Activated T-cell treated with anti-CD3 and anti-CD28 coated beads for 4 hours (primary cell): ENCODE measurements at places on chromosomes 1 and 21.

DNA sequence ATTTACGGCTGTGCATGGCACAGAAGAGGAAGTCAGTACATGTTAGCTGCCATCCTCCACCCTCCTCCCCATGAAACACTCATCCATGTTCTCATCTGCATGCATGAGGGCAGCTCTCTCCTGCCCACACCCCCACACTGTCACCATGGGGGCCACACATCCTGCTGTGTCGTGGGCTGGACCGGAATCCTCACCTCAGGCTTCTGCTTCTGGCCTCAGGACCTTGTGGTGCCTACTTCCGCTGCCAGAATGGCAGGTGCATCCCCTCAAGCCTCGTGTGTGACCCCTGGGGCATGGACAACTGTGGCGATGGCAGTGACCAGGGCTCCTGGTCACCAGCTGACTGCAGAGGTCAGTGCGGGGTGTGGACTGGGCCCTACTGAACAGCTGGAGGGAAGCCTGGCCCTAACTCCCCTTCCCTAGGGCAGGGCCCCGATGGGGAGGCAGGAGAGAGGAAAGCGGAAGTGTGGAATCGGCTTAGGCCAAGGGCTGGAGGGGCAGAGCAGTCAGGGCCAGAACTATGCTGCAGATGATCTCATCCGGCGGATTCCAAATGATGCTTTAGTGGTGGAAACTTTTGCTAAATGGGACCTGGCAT, 3.8 kb downstream of the LDLRAD2 start:
- no peak for DNase-seq

GRCh38 chr1:41898191-41898713, 20.5 kb downstream of the HIVEP3 start:
- peak; percentile 60 for DNase-seq

DNA sequence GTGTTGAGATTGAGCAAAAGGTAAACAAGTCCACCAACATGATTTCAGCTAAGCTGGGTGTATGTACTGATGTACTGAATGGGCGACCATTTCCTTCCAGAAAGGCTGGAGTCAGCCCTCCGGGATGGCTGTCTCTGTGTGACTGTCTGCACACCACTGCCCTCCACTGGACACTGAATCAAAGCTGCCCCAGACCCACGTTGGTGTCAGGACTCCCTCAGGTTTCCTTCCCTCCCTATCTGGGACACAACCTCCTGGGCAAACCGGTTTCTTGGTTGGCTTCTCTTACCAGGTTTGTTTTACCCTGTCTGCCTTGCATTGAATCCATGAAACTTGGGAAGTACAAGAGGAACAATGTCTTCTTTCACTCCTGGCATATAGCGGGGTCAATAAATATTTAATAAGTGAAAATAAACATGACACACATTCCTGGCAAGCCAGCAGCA, 5.3 kb upstream of the SRP9 start:
- no peak for DNase-seq

DNA sequence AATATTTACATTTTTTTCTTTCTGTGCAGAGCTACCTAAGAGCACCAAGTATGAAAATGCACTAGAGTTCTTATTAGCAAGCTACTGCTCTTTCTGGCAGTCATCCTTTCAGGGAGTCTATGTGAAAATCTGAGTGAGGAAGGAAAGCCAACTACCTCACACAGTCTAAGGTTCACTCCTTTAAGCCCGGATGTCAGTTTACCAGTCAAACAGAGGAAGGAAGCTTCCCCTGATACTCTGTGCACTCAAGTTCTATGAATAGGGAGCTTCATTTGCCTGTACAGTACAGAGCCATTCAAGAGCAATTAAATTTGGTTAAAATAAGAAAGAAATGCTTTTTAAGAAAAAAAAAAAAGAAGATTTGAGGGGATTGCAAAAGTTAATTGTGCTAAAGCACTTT, 6.9 kb downstream of the COL11A1 start:
- DNase-seq = no peak

DNA sequence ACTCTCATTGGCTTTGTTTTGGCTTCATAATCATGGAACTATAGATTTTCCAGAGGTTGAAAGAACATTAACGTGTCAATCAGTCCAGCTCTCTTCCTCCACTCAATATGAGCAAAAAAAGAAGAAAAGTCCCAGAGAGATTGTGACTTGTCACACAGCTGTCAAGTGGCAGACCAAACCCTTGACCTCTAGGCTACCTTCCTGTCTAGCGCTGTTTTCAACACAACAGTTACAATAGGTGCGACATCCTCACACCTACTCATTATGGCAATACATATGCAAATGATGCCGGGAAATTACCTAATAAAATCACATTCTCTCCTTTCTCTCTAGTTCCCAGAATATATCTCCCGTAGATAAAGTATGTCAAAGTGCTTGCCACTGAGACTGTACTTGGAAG, 1.1 kb downstream of the WARS2 start:
- peak; percentile 15 for DNase-seq

- no peak for DNase-seq
These were observed 63.5 kb upstream of the UBE2U start for GRCh38 chr1:64139877-64140276.

DNA sequence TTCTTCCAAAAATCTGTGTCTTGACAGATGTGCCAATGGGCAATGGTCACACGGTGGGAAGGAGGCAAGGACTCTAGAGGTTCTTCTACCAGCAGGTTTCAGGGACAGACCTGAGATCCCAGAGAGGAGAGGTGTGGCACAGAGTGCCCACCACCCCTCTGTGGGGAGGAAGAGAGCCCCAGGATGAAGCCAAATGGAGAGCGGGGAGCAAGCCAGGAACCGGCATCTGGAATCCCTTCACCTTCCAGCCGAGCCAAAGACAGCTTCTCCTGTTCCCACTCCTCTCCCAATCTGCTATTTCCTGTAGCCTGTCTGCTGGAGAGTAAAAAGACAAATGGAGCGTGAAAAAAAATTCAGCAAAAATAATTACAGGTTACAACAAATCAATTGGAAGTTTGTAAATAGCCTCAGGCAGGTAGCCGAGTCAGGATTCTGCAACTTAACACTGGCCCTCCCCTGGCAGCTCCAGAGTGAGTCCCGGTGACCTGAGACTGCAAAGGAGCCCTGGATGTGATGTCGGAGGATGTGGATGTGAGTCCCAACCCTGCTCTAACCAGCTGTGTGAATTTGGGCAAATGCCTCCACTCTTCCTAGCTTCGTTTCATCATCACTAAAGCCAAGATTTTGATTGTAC, 45.4 kb upstream of the LRRN2 start:
- DNase-seq = no peak

DNA sequence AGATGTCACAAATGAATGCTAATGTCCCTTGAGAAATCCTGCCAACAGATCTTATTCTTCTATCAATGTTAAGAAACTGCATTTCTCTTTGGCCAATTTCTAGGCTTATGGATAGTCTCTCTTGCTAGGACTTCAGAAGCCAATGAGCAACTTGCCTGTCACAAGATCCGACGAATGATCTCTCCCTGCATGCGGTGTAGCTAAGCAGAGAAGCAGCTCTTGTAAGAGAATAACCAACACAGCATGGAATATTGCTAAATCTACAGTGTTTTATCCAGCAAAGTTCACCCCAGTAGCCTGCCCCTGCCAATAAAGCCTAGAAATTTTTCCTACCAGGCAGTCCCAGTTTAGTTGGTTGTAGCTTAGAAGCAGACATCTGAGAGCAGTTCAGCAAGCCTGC, 2.1 kb upstream of the SLC44A5 start:
- DNase-seq = no peak

- DNase-seq = no peak
These were observed 105.8 kb downstream of the TNFSF18 start for GRCh38 chr1:172944931-172945330.

DNA sequence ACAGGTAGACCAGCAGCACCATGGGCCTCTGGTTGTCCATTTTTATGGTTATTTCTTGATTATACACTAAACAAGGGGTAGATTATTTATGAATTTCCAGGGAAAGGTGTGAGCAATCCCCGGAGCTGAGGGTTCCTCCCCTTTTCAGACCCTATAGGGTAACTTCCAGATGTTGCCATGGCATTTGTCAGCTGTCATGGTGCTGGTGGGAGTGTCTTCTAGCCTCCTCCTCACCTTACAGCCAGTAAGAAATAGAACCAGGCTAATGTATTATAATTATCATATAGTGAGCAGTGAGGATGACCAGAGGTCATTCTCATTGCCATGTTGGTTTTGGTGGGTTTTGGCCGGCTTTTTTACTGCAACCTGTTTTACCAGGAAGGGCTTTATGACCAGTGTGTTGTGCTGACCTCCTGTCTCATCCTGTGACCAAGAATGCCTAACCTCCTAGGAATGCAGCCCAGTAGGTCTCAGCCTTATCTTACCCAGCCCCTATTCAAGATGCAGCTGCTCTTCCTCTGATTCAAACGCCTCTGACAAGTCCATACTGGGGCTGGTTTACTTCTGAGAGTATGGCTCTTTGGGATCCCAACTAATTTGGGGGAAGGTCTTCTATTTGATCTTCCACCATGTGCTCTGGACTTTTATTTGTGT, 13.5 kb upstream of the TINAGL1 start:
- no peak for DNase-seq

DNA sequence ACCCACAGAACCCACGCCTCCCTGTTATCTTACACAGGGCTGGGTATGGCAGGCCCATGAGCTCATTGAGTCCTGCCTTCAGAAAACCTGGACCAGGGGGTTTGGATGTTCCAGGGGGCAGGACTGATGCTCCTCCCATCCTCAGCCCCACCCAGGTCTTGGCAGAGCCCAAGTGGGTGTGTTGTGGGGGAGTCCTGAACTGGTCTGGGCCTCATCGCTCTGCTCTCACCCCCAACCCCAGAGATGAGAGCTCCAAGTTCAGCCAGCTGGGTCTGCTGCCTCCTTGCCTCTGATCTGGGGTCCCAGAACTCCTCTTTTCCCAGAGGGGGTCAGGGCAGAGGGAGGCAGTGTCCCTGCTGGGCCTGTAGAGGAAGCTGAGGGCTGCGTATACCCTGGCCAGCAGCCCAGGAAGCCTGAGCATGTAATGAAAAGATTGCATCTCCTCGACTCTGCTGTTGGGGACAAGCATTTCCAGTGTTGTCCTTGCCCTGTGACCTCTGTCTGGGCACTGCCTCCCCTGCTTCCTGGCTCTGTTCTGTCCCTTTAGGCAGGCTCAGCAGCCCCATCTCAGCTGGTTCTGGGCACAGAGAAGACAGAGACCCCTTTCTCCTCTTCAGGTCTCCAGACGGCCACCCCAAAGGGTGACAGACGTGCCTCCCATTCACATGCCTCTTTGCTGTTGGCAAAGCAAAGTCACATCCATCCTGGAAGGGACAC, 54.7 kb upstream of the EPS8L3 start:
- no peak for DNase-seq

GRCh38 chr1:50851034-50851433, 109.0 kb downstream of the FAF1 start:
- no peak for DNase-seq

DNA sequence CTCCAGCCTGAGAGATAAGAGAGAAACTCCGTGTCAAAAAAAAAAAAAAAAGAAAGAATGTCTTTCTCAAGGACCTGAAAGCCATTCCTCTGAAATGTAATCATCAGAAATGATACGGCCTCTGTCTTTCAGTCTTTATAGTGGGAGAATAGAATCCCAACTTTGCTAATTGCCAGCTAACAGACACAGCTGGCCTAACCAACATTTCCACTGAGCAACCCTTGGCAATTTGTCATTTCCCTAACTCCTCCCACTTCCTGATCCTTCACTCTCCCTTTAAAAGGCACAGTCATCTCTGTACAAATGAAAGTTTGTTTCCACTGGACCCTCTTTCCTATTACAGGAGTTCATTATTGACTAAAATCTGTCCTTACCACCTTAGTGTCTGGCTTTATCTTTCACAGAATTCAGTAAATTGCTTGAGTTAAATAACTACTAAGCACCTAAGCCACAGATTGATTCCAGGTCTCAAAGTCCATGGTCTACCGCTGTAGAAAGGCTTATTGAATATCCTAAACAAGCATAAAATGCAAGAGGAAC, 4.3 kb upstream of the CBR1 start:
- no peak for DNase-seq

- no peak for DNase-seq
These were observed 76.7 kb downstream of the AK4 start for GRCh38 chr1:65224681-65225091.

DNA sequence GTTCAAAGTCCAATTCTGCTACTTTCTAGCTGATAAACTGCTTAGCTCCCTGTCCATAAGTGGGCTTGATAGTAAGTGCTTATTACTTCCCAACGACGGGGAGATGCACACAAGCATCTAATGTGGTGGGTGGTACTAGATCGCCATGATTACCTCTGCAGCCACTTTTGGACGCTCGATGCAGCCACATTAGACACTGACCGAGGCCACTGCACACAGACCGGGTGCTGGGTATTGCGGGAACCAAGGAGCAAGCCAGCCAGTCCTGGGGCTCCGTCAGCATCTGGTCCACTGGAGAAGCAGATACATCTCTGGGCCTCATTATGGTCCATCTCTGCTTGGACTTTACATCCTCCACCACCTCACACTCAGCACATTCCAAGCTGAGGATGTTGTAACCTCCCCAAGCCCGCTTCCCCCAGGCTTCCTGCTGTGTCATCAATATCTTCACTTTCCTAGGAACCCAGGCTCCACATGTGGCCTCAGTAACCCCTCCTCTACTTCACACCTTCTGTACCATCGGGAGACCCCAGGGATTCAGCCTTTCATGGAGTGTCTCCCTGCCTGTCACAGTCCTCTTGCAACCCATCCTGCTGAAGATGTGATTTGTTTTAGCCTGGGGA, 48.2 kb downstream of the RHOU start:
- DNase-seq = no peak

GRCh38 chr1:110554871-110555801, 36.2 kb upstream of the KCNA10 start:
- peak; percentile 44 for DNase-seq

DNA sequence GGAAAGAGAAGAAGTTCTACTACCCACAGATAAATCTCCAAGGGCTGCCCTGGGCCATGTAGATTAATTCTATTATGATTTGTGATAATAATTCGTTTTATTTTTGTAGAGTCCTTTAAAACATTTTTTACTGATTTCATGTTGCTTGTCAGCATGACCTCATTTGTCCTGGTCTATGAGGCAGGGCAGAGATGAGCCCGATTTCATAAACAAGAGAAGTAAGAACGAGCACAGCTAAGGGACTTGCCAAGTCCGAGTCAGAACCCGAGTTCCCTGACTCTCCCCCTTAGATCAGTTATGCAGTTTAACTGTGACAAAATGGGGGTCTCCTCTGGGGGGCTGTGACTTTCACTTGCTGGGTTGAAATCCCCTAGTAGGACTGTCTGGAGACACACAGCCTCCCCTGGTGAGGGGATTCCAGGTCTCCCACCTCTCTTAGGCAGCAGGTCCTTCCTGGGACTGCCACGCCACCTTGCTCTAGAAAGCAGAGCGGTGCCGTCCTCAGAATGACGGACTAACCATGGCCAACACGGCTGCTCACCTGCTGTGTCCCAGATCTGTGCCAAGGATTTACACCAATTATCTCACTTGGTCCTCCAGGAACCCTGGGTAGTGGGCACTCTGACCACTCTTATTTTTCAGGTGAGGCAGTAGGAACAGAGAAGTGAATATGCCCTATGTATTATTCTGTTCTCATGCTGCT, 31.0 kb upstream of the SOX13 start:
- DNase-seq = no peak

DNA sequence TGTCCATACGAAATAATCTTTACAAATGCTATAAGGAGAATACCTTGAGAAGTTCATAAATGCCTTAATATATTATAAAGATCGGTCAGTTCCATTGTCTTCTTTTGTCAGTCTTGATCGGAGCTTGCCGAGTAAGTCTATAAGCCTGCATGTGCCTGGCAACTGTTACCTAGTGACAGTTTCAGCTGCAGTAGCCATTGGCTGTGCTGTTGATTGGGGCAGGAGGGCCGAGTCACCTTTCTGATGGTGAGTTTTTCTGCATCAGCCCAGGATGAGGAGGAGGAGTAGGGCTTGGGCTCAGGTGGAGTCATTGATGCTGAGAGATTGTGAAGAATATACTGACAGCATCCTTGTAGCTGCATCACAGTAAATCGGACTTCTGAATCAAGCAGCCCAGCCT, 1.9 kb upstream of the GPR52 start:
- no peak for DNase-seq
